Karpas-422 (cell line): ENCODE measurements at places on chromosomes 13 and 19. TPM values are rescaled to one million over a fixed set of nuclear protein-coding genes. Genes with fewer than 3 reads are reported as not detected.

Gene SYT5
- not detected in 2 replicates for total RNA-seq

Gene ENOX1
- total RNA-seq = not detected in 2 replicates

Gene ZNF583
- 4.9 and 6.7 TPM in 2 replicates for total RNA-seq

Gene SMIM17
- 0.19 and 0.32 TPM in 2 replicates for total RNA-seq

Gene PRSS57
- total RNA-seq = not detected in 2 replicates

Gene SERPINE3
- not detected in 2 replicates for total RNA-seq

Gene SMAD9
- total RNA-seq = 0.19 TPM in 1 of 2 replicates, not detected in the other
